ENCODE measurements at places on chromosomes 6 and 20.
A peak's percentile ranks its signal among the peaks of the same experiment; 100 is the strongest.

GRCh38 chr20:63854069-63854765 lies 7.1 kb upstream of the ABHD16B start:
- DNase-seq = peak; percentile 31

DNA sequence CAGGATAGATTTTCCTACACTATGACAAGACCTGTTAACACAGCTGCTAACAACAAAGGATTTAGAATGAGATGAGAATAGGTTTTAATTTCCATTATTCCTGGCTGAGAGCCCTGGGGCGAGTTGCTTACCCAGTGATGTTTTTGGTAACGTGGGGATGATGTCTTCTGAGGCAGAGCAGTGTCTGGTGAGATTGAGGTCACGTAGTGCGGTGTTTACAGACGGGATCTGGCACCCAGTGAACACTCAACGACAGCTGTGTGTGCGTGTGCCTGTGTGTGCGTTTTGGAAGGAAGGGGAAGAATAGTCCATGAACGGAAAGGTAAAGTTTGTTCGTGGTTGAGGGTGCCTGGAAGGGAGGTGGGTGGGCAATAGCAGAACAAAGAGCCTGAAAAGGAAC lies 384.7 kb downstream of the C6orf118 start:
- no peak for DNase-seq

GRCh38 chr6:36020154-36020553 lies 4.3 kb downstream of the SLC26A8 start:
- DNase-seq = no peak

DNA sequence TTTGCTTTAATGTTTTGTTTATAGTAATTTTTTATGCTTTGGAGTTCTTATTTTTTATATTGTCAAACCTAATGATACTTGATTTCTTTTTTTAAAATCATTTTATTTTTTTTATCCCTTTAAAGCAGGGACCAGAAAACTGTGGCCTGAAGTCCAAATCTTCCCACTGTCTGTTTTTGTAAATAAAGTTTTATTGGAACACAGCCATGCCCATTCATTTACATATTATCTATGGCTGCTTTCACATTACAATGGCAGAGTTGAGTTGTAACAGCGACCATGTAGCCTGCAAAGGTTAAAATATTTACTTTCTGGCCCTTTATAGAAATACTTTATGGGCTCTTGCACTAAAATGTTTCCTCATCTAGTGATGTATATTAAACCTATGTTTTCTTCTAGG lies 42.3 kb downstream of the PPP1R16B start:
- no peak for DNase-seq
